ENCODE measurements at places on chromosomes 1 and 21.

DNA sequence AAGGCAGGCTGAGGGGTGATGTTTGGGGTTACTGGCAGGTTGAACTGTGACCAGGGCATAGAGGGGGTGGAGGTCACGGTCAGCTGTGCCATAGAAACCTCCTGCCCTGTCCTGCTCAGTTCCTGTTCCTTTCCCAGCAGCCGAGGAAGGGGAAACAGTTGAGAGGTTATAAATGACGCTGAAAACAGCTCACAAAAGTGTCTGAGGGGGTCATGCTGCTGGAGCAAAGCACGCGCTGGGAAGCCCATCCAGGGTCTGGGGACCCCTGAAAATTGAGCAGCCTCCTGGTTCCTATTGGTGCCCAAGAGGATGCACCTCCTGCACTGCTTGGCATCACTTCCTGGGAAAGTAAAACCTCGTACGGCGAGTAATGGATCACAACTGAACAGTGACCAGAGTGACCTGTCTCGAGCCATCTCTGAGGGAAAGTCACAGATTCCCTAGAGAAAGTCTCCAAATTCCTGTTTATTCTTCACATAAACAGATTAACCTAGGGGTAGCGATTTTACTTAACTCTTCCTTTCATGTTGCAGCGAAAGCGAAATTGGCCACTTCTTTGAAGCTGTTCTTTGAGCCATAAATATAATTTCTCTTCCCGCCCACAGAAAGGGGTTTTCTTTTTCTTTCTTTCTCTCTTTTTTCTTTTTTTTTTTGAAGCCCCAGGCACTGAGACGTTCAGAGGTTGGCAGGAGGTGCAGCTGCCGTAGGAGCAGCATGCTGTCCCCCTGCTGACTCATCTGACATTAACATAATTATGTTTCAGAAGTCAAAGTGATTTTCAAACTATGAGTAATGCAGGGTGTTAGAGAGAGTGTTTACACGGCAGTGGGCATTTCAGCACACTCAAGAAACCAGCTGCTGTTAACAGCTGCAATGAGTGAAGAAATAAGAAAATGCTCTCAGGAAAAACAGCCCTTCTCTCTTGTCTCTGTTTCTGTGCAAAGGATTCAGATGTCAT lies 41.8 kb upstream of the ATF3 start:
- no peak for DNase-seq

DNA sequence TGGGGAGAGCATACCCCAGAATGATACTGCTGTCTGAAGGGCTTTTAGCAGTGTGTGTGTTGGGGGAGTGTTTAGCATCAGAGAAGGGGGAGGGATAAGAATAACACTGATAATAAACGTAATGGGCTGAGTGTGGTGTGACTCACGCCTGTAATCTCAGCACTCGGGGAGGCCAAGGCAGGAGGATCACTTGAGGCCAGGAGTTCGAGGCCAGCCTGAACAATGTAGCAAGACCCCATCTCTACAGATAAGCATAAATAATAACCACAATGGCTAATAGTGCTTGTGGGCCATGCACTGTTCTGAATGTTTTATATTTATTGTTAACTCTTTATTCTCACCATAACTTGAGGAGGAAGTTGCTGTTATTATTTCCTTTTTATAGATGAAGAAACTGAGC lies 2.6 kb upstream of the LEFTY2 start:
- DNase-seq: no peak

- DNase-seq: no peak
Measured at GRCh38 chr1:156481527-156481926, 19.0 kb downstream of the MEF2D start.

GRCh38 chr1:243507001-243507671 lies 251.3 kb downstream of the SDCCAG8 start:
- DNase-seq: no peak

- DNase-seq: no peak
Measured at GRCh38 chr1:91402023-91402422, 2.6 kb downstream of the HFM1 start.

- DNase-seq: no peak
Measured at GRCh38 chr1:66326867-66327266, 207.1 kb upstream of the SGIP1 start.

Measured in AG04449 (cell line).